Muscle of back (tissue), 13 donors: ENCODE measurements at places on chromosomes 4 and X. TPM values are rescaled to one million over a fixed set of nuclear protein-coding genes. Genes with fewer than 3 reads are reported as not detected.

The LDB2 gene
- 47.6 TPM for polyA plus RNA-seq

The KIT gene
- polyA plus RNA-seq = 13.2 TPM

The BANK1 gene
- 0.52 TPM for polyA plus RNA-seq

DNA sequence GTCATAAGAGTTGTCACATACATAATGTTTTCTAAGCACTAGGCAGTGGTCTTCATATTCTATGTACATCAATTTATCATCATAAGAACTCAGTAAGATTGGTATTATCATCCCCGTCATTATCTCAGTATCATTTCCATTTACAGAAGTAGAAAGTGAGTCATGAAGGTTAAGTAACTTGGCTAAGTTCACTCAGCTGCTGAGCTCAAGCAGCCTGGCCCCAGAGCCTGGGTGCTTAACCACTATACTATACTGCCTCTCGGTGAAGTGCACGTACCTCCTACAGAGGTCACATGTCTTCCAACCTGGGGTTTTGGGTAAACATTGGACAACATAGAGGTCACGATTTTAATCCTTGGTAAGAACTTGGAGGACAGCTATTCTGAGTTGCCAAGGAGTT is 161.5 kb upstream of the GATB start:
- DNase-seq = no peak

GRCh38 chr4:178937130-178937529 is 1494.9 kb upstream of the AGA start:
- DNase-seq = no peak
